ENCODE measurements at places on chromosomes 16 and 17. TPM values are rescaled to one million over a fixed set of nuclear protein-coding genes. Genes with fewer than 3 reads are reported as not detected.
A peak's percentile ranks its signal among the peaks of the same experiment; 100 is the strongest.

Gene TAT
- not detected for total RNA-seq

DNA sequence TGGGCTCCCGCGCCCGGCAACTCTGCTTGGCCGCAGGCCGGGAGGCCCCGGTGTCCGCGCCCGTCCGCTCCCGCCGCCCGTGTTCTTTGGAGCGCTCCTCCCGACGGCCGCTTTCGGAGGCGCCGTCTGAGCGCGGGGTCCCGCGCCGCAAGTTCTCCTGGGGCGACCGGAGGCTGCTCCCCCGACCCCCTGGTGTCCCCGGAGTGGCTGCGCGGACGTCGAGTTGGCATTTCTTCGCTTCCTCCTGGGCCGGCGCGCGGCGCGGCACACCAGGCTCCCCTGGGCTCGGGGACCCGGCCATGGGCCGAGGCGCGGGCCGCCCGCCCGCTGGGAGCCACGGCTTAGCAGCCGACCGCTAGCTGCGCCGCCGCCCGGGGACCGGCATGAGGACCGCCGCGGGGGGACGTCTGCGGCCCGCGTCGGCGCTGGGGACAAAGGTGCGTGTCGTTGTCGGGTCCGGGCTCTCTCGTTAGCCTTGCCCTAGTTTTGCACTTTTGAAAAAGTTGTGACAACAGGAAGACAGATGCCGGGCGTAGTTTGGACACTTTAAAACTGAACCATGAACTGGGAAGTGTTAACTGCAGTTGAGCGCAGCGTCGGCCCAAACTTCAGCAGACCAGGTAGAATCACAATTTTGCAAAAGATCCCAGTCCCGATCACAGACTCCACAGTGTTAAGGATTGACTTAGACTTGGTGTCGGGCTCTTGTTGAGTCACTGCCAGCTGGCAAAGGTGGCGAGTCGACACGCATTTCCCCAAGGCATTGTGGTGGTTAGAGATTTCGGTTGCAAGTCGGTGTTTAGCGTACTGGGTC is 700 bp downstream of the UBN1 start:
- DNase-seq, result peak; percentile 33

DNA sequence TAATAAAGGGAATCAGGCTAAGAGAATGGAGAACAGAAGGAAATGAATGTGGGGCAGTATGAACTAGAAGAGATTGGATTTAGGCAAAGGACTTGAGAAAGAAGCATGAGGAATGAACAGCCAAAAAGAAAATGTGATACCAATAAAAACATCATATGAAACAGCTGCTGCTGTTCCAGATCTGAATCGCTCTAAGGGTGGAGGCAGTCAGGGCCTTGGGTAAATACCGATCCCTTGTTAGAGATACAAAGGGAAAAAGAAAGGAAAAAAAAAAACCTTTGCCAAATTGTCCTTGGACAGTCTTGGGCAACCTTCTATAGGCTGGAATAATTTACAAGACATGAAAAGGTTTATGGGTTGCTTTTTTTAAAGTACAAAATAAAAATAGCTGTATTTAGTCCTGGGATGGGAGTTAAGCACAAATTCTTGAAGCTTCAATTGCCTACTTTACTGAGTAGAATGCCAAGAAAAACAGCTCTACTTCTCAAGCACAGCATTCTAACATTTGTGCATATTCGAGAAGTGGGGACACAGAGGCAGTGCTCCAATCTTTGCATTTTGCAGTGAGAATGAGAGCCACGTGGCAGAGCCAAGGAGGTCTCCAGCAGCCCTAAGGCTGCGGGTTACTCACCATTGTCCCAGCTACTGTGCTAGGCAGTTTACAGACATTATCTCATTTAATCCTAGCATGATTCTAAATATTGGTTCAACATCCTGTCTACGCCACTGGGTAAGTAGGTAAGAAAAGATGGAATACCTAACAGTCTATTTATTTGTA is 43.3 kb upstream of the PSMD7 start:
- DNase-seq, result no peak

GRCh38 chr17:28390563-28390962 is 15.4 kb downstream of the SLC46A1 start:
- no peak for DNase-seq

Gene CD79B
- 40.0 TPM for total RNA-seq

GRCh38 chr17:3818786-3819185 is 17.8 kb upstream of the ITGAE start:
- no peak for DNase-seq

GRCh38 chr16:2529061-2529931 is 1.9 kb downstream of the CEMP1 start:
- no peak for DNase-seq

Measured in naive thymus-derived CD8-positive, alpha-beta T cell (primary cell).